Left ventricle myocardium superior (tissue), 1 donor: ENCODE measurements at places on chromosomes 2 and 18. TPM values are rescaled to one million over a fixed set of nuclear protein-coding genes. Genes with fewer than 3 reads are reported as not detected.

Gene LRRTM4
- 0.69 TPM for total RNA-seq

Gene SP110
- 10.6 TPM for total RNA-seq

Gene CFAP210
- total RNA-seq, result not detected

Gene IL37
- total RNA-seq, result not detected

Gene DPP10
- 0.27 TPM for total RNA-seq

DNA sequence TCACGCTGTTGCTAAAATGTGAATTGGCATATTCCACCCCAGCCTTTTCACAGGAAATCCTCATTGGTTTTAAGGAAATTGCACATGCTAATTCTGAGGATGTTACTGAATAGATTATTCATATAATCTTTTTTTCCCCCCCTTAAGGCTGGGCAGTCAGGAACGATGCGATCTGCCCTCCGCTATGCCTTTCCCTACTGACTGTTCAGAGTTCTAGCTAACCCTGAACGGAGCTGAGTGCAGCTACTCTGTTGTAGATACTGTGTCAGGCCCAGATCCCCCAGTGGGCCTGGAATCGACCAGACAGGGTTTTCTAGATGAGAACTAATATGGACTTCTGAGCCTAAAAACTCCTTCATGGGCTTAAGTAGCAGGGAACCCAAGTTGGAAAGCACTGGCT, 192.2 kb downstream of the TCF4 start:
- DNase-seq, result no peak

DNA sequence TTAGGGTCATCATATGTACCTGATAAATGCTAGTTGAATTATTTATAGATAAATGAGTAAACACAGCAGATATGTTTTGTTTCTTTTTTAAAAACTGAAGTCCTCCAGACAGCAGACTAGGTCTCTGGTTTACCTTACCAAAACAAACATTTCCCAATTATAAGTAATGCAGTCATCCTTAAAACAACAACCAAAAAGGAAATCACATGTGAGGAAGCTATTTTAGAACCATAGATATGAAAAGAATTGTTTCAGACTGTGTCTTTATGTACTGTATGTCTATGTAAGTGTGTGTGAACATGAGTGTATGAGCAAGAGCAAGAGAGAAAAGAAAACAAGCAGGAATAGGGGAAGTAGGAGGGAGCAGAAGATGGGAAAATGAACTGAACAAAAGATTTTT, 441.0 kb downstream of the CPS1 start:
- DNase-seq, result no peak

DNA sequence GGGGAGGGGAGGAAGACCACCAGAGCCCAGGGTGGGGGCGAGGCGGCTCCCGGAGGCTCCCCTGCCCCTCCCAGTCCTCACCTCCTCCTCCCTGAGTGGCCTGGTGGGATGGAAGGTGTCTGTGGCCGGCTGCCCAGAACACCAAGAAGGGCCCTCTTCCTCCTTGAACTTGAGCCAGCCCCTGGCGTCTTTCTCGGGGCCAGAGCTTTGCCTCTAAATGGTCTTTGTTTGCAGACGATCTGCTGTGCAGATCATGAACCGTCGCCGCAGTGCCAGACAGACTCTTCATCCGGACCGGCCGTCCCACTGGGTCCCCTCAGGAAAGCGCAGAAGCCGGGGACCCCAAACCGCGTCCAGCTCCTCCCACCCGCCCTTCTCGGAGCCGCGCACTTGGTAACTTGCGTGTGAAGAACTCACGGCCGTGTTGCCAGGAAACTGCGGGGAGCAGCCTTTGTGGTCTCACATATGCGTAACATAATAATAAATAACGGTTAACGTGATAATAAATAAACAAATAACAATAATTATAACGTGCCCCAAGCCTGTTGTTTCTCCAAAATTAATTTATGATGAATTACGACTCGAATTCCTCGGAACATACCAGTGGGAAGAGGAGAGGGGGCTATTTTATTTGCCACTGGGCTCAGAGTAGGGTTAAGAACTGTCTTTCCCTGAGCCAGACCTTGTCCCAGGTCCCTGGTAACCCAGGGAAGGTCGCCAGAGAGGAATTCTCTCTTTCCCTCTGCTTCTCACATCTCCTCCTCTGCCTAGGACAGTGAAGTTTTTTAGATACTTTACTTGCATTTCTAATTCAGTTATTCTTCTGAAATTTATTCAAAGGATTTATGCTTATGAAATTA, 41.0 kb downstream of the PTGR3 start:
- DNase-seq, result peak; percentile 45

GRCh38 chr18:3848316-3848715, 398.3 kb downstream of the TGIF1 start:
- no peak for DNase-seq

- no peak for DNase-seq
These were observed 59.9 kb downstream of the ZRANB3 start for GRCh38 chr2:135471106-135471505.

DNA sequence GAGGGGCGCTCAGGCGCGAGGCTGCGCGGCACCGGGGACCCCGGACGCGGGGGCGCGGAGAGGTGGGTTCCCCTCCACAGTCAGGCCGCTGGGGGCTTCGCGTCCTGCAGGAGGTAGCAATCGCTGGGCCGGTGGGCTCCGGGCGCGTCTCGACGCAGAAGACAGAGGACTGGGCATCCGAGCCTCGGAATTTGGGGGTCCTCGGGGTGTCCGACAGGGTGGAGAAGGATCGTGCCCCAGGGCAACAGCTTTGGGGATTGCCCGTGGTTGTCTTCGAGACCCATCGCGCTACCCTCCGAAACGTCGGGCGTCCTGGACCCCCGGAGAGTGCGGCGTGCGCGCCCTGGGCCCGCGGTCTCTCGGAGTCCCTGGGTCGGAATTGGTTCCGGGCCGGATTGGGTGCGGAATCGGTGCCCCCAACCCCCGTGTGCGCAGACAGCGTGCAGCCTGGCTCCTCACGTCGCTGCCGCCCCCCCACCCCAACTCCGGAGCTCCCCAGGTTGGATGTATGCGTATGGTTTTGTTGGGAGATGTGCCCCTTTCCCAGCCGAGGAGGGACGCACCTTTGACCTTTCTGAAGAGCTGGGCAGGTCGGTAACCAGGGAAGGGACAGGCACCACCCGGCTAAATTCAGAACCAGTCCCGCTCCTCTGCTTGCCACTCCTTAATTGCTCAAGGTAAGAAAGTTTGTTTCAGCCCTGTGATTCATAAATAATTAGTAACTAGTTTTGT, 750 bp downstream of the NPAS2 start:
- DNase-seq, result peak; percentile 40
